ENCODE measurements at places on chromosomes 2 and 18. TPM values are rescaled to one million over a fixed set of nuclear protein-coding genes. Genes with fewer than 3 reads are reported as not detected.

CYBRD1 gene
- polyA plus RNA-seq, result 0.10 TPM

SGPP2 gene
- 0.30 TPM for polyA plus RNA-seq

DOCK10 gene
- polyA plus RNA-seq, result 2.9 TPM

DSG2 gene
- polyA plus RNA-seq, result 0.94 TPM

Data from neural cell (in vitro differentiated cells).